ENCODE measurements at places on chromosomes 13 and 19. TPM values are rescaled to one million over a fixed set of nuclear protein-coding genes. Genes with fewer than 3 reads are reported as not detected.
A peak's percentile ranks its signal among the peaks of the same experiment; 100 is the strongest.

The LGALS14 gene
- not detected for polyA plus RNA-seq

The CCDC169 gene
- 4.5 TPM for polyA plus RNA-seq

The FPR1 gene
- polyA plus RNA-seq = 0.89 TPM

The ITGBL1 gene
- polyA plus RNA-seq = 0.55 TPM

The CLIP3 gene
- polyA plus RNA-seq = 47.2 TPM

DNA sequence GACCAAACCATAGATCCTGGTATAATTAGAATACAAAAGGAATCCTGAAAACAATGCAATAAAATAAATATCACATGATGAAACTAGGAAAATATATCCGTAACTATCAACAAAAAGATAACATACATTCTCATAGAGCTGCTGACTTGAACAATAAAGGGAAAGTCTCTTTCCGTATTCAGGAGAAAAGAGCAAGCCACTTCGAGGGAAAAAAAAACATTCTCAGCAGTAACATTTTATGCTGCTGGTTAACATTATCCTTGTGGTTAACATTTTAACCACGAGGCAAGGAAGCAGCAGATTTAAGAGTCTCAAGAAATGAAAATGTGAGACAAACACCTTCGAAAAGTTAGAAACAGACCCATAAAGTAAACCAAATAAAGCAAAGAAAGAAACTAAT is 25.8 kb downstream of the NALCN start:
- DNase-seq = no peak

DNA sequence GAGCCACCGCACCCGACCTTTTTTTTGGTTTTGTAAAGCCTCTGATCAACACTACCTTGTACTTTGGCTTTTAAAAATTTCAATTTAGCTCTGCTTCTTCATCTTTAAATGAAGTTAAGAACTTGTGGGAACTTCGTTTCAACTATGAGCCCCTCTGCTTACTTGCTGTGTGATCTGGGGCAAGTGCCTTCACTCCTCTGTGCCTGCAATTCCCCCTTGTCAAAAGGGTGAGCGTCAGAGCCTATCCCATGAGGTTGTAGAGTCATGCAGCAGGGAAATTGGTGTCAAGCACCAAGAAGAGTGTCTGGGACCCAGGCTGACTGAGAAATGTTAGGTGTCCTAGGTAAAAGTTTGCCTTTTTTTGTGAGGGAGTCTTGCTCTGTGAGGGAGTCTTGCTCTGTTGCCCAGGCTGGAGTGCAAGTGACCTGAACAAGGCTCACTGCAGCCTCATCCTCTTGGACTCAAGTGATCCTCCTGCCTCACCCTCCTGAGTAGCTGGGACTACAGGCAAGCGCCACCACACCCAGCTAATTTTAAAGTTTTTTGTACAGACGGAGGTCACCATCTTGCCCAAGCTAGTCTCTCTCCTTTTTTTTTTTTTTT is 5.7 kb downstream of the VASP start:
- no peak for DNase-seq

DNA sequence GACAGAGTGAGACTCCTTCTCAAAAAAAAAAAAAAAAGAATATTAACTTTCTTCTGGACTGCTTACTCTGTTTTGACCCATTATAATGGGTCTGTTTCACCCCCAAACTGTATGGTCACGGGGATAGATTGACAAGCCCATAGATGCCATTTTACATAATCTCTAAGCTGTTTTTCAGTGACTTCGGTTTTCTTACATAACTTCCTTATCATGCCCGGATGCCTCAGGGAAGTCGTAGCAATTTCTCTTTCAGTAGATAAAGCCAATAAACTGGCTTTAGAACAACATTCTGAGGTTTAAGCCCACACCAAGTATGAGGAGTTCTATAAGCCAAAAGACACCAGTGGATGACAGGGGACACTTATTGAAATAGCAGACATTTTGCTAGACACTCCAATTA is 5.9 kb upstream of the ZNF254 start:
- DNase-seq = no peak

GRCh38 chr13:110636701-110637201 is 21.4 kb downstream of the NAXD start:
- no peak for DNase-seq

DNA sequence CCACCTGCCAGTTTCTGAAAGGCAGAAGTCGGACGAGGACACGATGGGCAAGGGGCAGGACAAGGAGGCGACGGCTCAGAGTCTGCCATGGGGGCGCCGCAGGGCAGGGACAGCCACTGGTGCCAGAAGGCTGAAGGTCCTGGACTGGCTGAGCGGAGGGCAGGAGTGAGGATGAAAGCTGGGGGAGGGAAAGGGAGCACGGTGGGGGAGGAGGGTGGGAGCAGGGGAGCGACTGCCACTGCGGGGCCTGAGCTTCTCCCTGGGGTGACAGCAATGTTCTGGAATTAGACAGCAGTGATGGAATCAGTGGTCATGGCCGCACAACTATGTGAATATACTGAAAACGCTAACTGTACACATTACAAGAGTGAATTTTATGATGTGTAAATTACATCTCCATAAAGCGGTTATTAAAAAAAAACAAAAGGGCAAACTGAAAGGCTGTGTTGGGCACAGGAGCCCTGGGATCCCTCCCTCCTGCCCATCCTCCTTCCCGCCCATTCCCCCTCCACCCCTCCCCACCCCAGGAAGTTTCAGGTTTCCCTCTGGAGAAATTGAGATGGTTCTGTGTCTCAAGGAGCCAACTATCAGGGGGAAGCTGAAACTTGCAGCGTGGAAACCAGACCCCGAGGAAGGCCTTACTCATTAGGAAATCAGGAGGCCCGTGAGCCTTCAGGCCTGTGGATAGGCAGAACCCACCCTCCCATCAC is 15.9 kb downstream of the MLLT1 start:
- DNase-seq = no peak

GRCh38 chr19:39401549-39402345 is 4.9 kb upstream of the ZFP36 start:
- no peak for DNase-seq

DNA sequence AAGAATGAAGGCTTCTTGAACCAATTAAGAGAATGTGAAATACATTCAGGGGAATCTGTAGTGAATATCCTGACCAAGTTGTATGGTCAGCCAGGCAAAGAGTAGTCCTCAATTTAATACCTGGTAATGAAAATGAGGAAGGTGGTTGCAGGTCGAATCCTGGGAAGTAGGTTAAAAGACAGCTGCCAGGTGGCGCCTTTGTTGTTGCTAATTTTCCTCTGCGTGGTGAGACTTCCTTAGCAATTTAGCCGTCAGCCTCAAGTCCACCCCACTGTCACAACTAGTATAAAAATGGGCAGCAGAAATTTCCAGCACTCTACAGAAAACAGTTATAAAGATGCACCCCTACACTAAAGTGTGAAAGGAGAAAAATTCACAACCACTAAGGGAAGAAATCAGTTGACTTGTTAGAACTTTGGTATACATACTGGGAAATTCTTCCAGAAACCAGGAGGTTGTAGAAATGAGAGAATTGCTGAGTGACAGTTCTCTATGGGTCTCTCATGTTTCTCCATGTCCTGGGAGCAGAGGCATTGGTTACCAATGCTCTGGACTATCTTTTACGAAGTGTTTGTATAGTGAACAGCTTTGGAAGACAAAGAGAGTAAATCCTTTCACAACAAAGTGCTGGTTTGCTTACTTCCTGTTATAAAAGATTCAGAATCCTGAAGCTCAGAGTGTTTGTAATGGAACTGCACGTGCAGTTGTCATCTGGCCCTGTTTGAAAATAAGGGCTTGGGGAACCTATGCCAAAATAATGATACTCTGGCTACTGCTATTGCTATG is 235.9 kb downstream of the NHLRC3 start:
- no peak for DNase-seq

GRCh38 chr19:42325308-42325895 is at the start of gene MEGF8:
MEGF8 (plus strand) TSS chr19:42325635; CDS start chr19:42326244, 609 bp downstream.
- DNase-seq = peak; percentile 99

- no peak for DNase-seq
Measured at GRCh38 chr19:40585982-40586422, 9.3 kb downstream of the SHKBP1 start.

DNA sequence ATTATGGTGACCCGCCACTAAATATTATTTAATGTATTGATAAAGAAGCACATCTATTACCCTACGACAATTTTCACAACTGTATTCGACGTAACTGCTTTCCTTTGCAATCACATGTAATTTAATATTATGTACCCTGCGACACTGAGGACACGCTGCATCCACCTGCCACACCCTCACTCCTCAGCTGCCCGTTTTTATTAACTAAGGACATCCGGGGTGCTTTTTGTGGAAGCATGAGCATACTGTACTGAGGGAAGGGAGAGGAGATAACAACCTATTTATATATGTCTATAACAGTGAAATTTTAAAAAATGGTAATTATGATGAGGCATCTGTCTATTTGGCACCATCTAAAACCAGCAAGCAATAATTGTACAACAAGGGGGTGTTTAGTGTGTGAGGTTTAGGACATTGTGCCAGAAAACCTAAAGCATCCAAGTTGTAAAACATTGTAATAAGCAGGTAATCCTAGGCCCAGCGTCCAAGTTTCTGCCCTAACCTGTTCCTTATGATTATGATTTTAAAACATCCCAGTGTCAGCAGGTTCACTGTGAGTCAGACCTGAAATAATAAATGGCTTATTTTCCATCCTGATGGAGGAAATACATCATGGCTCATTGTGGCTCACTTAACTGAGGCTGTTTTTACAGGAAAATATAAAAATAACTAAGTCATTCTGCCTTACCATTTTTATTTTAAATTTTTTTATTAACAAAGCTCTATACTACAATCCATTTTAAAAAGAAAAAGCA is 56.3 kb downstream of the FOXO1 start:
- no peak for DNase-seq

GRCh38 chr13:100510208-100510957 is 78.2 kb downstream of the GGACT start:
- no peak for DNase-seq

DNA sequence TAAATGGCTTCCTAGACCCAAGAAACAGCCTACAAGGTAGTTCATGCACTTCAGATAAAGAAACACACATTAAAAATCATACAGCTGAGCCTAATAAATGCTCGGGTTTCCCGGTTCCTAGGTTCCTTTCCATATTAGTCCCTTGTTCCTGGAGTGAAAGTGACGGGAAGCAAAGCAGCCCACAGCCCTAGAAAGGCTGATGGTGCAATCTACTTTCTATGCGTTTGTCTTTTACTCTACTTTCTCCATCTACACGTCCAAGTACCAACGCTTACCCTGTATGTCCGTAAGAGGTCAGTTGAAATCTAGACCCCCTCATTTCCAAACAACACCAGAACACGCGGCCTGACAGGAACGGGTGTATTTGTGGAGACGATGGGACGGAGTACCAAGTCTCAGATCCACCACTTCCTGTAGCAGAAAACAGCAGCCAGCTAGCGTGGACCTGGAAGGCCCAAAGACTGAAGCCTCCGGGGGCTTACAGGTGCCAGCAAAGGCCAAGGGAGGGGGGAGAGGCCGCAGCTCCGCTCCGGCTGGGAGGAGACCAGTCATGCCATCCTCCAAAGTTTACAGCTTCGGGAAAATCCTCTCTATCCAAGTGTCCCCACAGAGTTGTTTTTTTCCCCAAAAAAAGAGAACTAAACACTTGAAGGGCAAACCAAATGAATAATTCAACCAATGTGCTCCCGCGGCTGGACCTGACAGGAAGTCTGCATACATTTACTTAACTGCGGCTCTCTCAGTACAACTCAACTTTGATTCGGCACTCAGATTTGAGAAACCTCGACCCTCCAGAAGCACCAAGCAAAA is 34.1 kb downstream of the STK24 start:
- no peak for DNase-seq

Measured in right renal cortex interstitium (tissue), 3 donors.